ENCODE measurements at places on chromosomes 16 and 17.

DNA sequence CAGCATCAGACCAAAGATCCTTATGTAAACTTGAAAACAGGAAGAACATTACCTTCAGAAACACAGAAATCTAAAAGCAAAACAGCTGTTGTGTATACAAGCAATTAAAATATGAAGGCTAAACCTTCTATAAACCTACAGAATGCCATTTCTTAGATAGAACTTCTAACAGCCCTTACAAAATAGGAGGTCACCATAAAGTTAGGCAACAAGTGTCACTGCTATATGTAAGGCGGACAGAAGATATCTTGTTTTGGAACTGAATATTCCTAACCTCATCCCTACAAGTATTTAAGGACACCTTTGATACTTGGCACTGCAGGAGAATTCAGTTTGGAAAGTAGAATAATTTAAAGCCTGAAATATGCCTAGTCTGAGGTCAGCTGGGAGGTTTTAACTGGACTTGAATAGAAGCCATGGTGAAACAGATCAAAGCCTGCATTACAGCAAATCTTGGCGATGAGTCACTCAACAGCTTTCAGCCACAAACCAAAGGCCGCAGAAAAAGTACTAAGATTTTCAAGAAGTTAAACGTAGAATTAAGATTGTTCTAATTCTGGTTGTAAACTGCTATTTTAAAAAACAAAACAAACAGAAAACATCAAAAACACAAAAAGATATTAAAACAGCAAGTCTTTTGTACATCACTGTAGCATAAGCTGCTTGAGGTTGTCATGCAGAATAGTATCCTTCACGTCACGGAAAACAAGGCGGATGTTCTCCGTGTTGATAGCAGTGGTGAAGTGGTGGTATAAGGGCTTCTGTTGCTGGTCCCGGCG, 42.7 kb downstream of the GNA13 start:
- no peak for DNase-seq

DNA sequence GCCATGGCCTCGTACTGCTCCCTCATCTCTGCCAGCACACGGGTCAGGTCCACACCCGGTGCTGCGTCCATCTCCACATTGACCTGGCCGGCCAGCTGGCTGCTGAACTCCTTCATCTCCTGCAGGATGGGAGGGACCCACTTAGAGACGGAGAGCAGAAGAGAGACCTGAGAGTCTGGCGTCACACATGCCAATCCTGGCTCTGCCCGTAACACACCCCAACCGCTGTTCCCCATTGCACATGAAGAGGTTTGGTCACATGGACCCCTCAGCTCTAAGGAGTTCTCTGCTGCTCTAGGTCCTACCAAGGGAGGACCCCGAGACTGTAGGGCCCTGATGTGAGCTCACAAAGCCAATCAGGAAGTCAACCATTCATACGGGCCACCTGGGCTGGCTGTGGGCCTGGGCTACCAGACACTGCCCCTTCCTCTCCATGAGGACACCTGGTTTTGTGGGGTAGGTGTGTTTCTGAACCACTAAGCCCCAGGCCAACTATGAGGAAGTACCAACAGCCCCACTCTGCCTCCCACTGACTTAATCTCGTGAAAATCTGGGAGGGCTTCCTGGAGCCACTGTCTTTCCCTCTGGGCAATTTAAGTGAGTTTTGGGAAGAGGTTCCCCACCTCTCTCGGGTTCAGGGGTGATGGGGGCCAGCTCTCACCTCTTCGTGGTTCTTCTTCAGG, 2.4 kb downstream of the KRT15 start:
- no peak for DNase-seq

GRCh38 chr16:83692224-83692623, 115.6 kb upstream of the HSBP1 start:
- no peak for DNase-seq

GRCh38 chr17:46125831-46126230, 67.4 kb downstream of the KANSL1 start:
- DNase-seq, result no peak
